ENCODE measurements at places on chromosomes 3 and 15.

- no peak for DNase-seq
Observed at GRCh38 chr15:88115486-88116152, 140.9 kb downstream of the NTRK3 start.

DNA sequence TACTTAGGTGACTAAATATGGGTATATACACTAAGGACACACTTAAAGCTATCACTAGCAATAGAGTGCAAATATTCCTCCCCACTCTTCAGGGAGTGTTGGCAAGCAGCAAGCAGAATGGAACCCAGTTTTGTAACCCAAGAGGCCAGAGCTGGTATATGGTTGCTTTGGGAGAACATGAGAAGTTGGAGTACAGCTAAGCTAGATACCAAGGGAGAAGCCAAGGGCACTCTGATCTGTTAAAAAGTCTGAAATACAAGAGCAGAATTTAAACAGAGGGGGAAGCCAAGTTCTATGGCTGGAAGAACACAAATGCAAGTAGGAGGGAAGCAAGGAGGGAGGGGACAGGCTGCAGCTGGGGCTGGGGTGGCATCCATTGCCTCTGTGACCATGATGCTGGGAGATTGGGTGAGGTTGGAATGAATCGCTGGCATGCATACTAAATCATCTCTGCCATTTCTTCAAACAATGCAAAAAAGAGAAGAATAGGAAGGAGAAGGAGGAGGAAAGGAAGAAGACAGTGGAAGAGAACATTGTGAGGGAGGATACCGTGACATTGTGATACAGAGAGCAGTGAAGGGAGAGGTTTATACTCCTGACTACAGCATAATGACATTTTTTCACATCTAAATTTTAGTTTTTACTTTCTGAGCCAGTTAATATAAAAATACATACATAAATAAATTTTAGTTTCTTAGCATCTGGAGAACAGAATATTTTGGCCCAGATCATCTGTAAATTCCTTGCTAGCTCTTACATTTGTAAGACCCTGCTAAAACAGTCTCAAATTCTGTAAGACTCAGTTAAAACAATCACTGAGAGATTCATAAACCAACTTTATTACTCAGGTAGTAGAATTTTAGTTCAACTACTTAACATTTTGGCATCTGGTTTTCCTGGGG, 9.0 kb upstream of the ANXA2 start:
- DNase-seq = no peak

- DNase-seq = no peak
Observed at GRCh38 chr3:62622553-62623174, 249.3 kb upstream of the FEZF2 start.

DNA sequence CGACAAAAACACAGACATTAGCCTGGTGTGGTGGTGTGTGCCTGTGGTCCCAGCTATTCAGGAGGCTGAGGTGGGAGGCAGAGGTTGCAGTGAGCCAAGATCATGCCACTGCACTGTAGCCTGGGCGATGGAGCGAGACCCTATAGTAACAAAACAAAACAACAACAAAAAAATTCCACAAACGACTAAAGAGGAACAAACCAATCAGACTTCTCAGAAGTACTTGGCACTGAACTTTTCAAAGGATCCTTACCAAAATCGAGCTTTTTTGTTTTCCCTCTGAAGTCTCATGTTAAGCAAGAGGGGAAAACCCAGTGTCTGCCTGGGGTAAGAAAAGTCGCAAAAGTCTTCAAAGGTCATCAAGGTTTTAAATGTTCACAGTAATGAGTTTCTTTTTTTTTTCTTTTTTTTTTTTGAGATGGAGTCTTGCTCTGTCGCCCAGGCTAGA, 30.1 kb upstream of the TFRC start:
- peak; percentile 40 for DNase-seq

GRCh38 chr15:74314795-74315438, 52.5 kb downstream of the CYP11A1 start:
- DNase-seq = peak; percentile 39

GRCh38 chr3:141557961-141558706, 71.3 kb downstream of the RASA2 start:
- no peak for DNase-seq

- DNase-seq = peak; percentile 81
Observed at GRCh38 chr15:88623061-88623460, 1.9 kb downstream of the AEN start.

- no peak for DNase-seq
Observed at GRCh38 chr15:66298803-66299251, 5.5 kb downstream of the DIS3L start.

- no peak for DNase-seq
Observed at GRCh38 chr15:101068961-101069653, 149.9 kb downstream of the LRRK1 start.

Data from activated CD4-positive, alpha-beta T cell treated with anti-CD3 and anti-CD28 coated beads, Interleukin-2, amount 50 U/mL, for 48 hours (primary cell).